ENCODE measurements at places on chromosomes 7 and 10.

GRCh38 chr10:99983280-99983988, 26.3 kb downstream of the DNMBP start:
- peak; percentile 71 for DNase-seq

DNA sequence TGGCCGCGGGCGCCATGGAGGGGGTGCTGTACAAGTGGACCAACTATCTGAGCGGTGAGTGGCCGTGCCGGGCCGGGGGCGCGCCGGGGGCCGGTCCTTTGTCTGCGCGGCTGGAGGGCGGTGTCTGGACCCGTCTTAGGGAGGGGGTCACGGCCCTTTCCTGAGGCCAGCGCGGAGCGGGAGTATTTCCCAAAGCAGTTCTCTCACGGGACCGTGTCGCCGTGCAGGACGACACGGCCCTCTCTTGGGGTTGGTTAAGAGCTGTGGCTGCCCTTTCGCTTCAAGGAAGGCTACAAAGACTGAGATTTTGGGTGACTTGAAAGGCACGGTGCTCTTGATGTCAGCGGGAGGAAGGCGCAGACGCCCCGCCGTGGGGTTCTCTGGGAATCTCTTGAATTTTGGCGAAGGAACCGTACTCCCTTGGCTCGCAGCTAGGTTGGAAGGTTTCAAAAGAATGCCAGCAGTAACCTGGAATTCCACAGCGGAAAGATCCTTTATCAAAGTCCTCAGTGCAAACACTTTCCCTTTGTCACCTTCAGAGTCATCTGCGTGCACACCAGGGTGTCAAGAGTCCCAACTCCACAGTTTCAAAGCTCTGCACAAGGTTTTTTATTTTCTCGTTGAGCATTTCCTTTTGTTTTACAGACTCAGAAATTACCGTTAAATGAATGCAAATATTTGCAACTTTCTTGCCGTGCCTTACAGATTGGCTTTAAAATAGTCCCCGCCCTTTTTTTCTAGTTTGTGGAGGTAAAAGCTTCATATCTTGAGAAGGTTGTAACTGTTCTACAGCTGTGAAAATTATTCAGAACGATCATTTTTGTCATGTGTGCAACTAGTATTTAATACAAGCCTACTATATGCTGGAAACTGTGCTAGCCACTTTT, 780 bp downstream of the PLEKHA8 start:
- DNase-seq, result peak; percentile 28

GRCh38 chr7:79868010-79868409, 266.6 kb upstream of the GNAI1 start:
- DNase-seq, result no peak

DNA sequence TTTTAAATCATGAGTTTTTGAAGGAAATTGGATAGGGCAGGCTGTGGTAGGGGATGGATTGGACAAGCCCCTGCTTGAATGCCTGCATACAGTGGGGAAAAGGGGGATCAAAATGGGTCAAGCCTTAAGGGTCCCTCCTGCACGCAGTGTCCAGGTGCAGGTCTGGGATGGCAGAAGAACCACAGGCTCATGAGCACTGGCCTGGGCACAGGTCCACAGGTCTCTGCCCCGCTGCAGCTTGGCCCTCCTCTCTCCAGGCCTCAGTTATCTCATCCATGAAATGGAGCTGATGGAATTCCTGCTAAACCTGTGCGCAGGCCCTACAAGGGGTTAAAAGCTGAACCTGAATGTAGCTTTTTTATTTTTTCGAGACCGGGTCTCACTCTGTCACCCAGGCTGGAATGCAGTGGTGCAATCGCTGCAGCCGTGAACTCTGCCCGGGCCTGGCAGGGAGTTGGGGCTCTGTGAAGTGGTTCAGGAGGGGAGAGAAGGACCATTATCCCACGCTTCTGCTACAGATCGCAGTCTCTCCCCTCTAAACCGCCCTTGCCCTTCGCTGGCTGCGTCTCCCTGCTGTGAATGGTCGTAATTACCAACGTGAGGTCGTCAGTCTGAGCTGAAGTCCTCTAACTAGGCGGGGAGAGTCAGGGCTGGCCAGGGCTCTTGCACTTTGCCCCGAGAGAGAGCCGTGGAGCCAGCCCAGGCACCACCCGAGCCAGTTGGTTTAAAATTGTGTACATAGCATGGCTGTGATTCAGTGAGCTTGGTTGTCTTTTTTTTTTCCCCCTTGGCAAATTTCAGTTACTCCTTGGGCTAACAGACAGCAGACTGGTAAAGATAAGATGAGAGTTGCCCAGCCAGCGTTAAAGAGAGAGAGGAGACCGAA, 77.5 kb upstream of the GTF2I start:
- no peak for DNase-seq

DNA sequence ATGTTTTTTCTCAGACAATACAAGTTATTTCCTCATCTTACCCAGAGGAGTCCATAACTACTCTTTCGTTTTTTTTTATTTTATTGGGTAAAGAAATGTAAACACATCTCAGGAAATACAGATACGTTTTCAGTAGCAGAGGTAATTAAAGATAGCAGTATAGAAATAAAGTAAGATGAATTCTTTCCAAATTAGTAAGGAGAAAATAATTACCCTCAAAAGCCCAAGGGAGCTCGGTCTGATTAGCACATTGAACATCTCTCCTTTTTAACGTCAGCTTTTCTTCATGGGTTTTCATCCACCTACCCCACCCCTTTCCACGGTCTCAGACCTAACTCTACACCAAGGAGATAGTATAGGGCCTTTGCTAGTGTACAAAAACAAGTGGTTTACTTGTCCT, 294.2 kb downstream of the GRID1 start:
- DNase-seq, result no peak

DNA sequence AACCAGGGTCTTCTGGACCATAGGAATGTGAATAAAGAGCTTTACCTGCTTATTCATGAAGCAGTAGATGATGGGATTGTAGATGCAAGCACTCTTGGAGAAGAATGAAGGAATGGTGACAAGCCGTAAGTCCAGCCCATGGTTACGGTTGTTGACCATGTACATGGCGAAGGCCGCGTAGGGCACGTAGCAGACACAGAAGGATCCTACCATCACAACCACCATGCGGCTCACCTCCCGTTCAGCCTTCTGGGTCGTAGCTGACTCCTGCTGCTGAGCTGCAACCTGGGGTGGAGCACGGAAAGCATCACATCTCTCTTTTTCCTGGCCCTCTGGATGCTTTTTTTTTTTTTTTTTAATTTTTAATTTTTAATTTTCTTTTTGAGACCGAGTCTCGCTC, 2.0 kb downstream of the OPN1SW start:
- DNase-seq, result no peak

DNA sequence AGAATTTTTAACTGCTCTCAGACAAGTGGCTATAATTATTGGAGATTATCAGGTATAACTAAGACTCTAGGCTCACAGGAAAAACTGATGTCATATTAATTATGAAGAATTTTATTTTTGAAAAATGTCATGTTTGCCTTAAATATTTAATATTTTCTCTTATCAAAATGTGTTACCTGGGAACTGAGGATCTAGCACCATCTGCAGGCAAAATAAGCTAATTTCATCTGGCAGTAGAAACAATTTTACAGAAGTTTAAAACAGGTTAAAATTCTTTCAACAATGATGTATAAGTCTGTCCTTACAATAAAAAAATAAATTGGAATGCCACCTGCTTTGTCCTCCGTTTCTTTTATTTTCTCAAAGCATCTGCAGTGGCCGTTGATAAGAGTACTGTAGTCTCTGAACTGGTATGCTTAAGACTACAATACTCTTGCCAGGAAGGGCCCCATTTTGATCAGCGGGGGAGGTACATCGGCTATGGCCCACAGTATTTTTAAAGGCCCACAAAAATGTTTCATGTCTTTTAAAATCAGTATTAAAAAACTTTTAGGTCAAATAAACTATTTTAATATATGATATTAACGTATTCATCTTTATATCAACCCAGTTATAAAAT, 81.3 kb downstream of the VWDE start:
- peak; percentile 33 for DNase-seq

DNA sequence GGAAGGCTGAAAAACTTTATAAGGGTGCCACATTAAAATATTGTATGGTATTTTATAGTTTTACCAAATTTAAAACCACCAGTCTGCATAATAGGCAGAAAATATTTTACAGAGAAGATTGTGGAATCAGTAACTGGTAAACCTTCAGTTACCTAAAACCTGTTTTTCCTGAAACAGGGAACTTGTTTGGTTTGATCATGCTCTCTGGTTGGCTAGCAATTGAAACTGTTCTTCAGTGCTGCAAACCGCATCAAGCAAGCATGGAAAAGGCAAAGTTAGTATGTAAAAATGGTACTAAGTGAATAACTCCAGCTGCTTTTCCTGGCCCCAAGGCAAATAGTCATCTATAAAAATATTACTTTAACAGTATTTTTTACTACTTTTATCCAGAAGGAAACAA, 316.9 kb upstream of the LRRN3 start:
- DNase-seq, result no peak

DNA sequence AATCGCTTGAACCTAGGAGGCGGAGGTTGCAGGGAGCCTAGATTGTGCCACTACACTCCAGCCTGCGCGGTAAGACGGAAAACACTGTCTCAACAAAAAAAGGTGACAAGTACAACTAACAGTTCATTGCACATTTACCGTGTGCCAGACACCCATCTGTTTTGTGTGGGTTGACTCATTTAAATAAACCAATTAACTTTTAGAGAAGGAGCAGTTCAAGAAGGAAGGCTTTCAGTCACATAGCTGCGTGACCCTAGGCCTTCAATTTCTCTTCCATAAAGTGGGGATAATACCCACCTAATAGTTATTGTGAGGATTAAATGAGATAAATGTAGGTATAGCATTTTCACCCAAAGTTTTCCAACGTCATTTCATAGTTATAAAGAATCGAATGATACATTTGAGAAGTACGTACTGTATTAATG, 52.3 kb upstream of the KDM7A start:
- DNase-seq, result no peak

- DNase-seq, result no peak
Observed at GRCh38 chr7:148906707-148907498, 22.8 kb upstream of the EZH2 start.

DNA sequence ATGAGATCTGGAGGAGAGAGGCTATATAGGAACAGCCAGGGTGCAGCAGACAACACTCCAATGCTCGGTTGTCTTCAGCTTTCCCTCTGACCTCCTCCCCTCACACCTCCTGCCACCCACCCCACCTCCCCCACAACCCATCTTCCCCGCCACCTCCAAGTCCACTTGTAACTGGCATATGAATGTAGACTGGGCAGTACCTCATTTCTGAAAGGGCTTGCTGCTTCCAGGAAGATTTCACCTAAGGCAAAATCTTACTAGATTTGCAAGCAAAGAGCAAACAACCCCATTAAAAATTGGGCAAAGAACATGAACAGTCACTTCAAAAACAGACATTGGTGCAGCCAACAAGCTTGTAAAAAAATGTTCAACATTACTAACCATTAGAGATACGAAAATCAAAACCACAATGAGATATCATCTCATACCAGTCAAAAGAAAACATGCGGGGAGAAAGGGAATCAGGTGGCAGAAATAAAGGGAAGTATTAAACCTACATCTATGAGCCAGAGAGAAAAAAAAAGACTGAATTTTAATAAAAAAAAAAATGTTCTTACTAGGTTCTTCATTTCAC, 164.6 kb upstream of the C1GALT1 start:
- DNase-seq, result no peak

- peak; percentile 42 for DNase-seq
Observed at GRCh38 chr10:84256510-84257342, 11.9 kb downstream of the RGR start.

- DNase-seq, result no peak
Observed at GRCh38 chr7:101186844-101187428, 6.8 kb upstream of the NAT16 start.

DNA sequence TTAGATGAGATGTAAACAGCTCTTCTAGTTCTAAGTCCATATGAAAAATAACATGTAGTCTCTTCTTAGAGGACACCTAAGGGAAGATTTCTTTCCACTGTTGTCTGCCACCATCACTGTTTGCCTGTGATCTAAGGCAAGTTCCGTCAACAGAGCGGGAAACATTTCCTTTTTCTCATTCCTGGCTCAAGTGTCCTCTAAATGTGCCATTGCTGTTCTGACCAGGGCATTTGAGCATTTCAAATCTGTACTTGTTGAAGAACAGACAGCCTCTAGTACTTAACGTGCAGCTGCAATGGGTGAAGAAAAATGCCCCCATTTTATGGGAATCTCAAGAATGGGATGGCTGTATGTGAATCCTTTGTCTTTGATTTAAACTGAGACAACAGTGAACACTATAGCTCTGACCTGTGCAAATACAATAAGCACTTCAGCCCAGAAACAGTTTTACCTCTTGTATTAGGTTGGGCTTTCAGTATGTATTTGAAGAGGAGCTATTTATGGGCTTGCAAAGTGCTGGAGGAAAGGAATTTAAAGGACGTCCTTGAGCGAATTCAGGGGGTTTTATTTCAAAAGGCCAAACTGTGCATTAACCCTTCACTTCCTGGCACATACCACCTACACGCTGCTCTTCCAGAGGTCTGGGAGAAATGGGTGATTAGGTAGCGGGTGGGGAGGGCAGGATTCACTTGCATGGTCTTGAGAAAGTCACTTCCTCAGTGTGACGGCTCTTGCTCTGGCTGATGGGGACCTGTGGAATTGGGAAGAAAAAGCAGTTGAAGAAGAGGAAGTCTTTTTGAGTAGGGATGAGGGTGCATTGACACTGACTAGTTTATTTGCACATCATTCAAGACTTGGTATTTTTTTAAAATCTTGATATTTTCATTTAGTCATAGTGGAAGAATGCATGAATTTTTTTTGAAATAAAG, 66.1 kb downstream of the THNSL1 start:
- no peak for DNase-seq

- no peak for DNase-seq
Observed at GRCh38 chr7:158281441-158281840, 306.2 kb downstream of the PTPRN2 start.

GRCh38 chr10:28805390-28805789, 128.1 kb downstream of the BAMBI start:
- no peak for DNase-seq

- DNase-seq, result peak; percentile 60
Observed at GRCh38 chr10:60208676-60209269, 180.9 kb downstream of the ANK3 start.

GRCh38 chr7:41378156-41378555, 324.7 kb downstream of the INHBA start:
- no peak for DNase-seq
